Ureter (tissue), 1 donor: ENCODE measurements at places on chromosomes 11 and 22.

- no peak for DNase-seq
Measured at GRCh38 chr11:78838417-78838816, 263.8 kb upstream of the NARS2 start.

DNA sequence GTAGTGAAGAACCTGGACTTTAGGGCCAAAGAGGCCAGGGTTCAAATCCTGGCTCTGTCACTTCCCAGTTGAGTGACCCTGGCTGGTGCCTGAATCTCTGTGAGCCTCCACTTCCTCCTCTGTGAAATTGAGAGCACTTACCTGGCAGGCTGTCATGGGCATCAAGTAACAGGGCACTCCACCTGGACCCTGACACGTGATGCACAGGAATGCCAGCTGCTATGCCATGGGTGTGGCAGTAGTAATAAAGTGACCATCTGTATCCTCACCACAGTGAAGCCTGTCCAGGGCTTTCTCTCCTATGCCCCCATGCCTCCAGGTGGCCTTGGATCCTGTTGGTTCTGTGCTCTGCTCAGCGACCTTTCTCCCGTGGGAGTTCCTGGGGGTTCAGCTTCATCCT lies 29.8 kb upstream of the PPP6R3 start:
- DNase-seq, result no peak

- DNase-seq, result no peak
Measured at GRCh38 chr22:28268850-28269249, 349.8 kb upstream of the PITPNB start.

DNA sequence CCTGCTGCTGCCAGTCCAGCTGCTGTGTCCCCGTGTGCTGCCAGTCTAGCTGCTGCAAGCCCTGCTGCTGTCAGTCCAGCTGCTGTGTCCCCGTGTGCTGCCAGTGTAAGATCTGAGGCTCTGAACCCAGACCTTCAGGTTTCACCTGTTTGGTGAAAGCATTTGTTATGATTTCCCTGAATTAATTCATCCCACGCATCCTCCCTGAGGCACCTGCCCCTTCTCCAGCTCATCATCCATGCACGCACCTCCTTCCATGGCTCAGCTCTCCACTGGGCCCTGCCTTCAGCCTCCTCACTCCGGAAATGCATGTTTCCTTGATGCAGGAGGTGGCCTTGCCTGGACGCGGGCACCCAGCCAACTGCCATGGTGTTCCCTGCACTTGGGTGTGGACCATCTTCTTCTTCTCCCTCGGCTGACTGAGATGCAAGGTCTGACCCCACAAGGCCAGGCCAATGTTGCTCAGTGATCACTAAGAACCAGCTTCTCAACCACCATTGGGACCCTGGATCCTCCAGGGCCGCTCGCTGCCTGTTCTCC lies 788 bp downstream of the KRTAP5-10 start:
- no peak for DNase-seq

DNA sequence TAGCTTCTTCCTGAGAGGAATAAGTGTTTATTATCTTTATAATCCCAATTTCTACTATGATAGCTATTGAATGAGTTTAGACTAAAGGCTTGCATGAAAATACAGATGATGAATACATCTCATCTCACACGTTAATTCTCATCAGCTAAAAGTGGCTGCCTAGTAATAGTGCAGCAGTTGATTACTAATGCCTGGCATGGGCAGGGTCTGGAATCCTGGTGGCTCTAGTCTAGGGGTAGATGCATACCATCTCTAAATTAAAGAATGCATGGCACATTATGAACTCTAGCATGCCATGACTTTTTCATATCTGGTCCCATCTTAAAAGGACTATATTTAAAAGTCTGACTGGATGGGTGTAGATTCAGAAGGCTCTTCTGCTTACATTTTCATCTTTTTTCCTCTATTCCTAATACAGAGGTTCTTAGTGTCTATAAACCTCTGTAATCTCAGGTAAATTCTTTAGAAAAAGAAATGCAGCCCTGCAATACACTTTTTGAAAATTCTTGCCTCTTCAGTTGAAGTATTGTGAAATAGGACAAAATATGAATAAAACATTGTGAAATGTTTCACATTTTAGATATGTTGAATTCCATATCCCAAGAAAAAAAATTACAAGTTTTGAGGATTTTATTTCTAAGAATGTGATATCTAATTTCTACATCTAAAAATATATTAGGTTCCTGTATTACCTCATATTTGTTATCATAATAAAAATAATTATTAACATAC lies 187.6 kb downstream of the C11orf87 start:
- DNase-seq, result no peak

DNA sequence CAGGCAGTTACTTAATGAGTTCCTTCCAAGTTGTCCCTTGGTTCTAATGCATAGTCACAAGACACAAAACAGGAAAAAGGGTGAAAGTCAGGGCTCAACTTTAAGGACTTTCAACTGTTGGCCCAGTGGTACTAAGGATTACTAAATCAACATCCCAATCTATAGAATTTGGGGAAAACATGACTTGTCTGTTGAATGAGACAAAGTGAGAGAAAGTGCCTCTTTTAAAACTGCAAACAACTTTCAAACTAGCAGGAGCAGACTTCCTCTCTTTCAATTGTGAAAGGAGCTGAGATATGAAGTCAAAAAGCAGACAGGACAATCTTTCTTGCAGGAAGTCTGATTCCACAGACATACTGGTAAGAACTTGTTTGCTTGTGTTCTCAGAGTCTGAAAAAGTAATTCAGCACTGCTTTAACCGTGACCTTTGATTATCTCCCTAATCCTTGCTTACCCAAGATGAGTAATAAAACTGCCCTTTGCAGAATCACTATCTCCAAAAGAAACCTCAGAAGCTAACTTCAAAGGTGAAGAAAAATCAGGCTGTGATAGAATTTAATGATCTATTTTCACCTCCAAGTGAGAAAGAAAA lies 960.7 kb upstream of the RAG2 start:
- DNase-seq, result no peak

DNA sequence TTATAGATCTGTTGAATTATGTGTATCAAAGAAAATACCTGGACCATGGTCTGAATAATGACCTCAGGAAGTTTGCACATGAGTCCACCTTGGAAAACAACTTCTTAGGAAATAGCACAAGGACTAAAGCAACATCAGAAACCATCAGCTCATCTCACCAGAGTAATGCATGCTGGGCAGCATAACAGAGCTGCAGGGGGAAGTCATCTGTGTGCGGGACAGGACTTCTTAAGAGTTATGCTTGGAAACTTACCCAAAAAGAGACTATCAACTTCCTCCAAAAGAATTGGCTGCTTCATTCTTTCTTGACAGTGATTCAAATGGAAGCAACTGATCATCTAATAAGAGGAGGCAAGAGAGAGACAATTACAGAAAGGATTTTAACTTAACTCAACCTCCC lies 2.5 kb downstream of the OR56B4 start:
- no peak for DNase-seq

GRCh38 chr22:48798281-48799226 lies 1029.1 kb downstream of the BRD1 start:
- no peak for DNase-seq
